Colonic mucosa (tissue), 4 donors: ENCODE measurements at places on chromosomes 4 and X. TPM values are rescaled to one million over a fixed set of nuclear protein-coding genes. Genes with fewer than 3 reads are reported as not detected.
A peak's percentile ranks its signal among the peaks of the same experiment; 100 is the strongest.

The DCAF12L1 gene
- total RNA-seq, result not detected

The PDZD4 gene
- 1.5 TPM for total RNA-seq

The NUDT10 gene
- 0.64 TPM for total RNA-seq

The CCKAR gene
- total RNA-seq, result not detected

The HADH gene
- 121 TPM for total RNA-seq

The STAP1 gene
- 0.52 TPM for total RNA-seq

The PABPC4L gene
- 0.12 TPM for total RNA-seq

The SSX2B gene
- total RNA-seq, result not detected

The SPACA5 gene
- not detected for total RNA-seq

DNA sequence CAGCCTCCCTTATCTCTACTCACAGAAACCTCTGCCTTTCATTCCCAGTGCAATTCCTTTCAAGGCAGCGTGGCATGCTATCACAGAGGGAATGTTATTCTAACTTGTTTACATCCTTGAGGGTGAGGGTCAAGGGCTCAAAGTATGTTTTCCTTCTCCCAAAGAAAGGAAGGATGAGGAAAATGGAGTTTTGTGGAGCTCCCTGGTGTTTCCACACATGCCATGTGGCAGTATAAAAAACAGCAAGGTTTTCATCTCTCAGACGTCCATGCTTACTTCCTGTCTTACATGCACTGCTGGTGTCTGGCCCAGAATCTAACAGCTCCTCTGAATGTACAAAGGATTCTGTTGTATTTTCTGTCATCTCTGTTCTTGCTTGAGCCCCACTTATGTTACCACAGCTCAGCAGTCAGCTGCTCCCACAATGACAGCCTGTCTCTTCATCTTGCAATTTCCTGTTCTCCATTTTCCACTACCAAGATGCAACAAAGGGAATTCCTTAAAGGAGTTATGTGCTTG, 128.0 kb downstream of the SNCA start:
- H3K36me3 ChIP-seq, result no peaks in the 10 kb centered on the region
- no peak overlapping the region for H3K27ac ChIP-seq
- no peaks in the 10 kb centered on the region for H3K27me3 ChIP-seq
- no peak overlapping the region for H3K4me3 ChIP-seq
- H3K4me1 ChIP-seq, result no peaks in the 10 kb centered on the region
- DNase-seq, result no peak

GRCh38 chr4:112970903-112971302, 78.5 kb upstream of the ANK2 start:
- no peaks in the 10 kb centered on the region for H3K4me1 ChIP-seq
- DNase-seq, result no peak
- no peaks in the 10 kb centered on the region for H3K36me3 ChIP-seq
- no peak overlapping the region for H3K4me3 ChIP-seq
- no peaks in the 10 kb centered on the region for H3K27me3 ChIP-seq

DNA sequence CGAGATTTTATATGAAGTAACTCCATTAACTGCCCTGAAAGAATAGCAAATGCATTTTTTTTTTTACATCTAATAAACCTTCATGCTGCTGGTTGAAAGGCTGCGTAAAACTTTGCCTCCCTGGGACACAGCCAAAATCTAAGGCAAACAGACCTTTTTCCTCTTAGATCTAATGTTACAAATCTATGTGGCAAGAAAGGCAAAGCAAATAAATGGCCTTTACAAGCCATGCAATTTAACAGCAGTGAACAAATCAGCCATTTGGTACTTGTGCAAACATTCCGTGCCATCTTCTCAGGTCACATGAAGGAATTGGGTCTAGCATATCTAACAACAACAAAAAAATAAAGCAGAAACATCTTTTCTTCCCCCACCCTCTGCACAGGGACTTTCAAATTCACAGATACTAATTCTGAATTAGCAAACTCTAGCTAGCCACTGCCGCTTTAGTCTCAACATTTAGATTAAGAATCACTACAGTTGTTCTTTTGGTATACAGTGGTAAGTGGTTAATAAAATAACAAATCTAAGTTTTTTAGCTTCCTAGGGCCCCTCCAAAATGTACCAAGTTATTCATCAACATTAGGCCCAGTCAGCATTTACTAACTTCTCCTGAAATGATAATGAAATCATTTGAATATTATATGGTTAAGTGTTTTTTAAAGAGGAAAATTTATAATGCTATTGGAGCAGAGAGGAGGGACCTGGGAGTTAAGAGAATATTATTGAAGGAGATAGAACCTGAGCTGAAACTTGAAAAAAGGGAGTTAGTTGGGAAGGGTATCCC, 593.8 kb downstream of the SMARCA1 start:
- no peak overlapping the region for H3K4me3 ChIP-seq
- H3K27ac ChIP-seq, result no peak overlapping the region
- H3K4me1 ChIP-seq, result no peaks in the 10 kb centered on the region
- no peaks in the 10 kb centered on the region for H3K27me3 ChIP-seq
- H3K36me3 ChIP-seq, result no peaks in the 10 kb centered on the region

DNA sequence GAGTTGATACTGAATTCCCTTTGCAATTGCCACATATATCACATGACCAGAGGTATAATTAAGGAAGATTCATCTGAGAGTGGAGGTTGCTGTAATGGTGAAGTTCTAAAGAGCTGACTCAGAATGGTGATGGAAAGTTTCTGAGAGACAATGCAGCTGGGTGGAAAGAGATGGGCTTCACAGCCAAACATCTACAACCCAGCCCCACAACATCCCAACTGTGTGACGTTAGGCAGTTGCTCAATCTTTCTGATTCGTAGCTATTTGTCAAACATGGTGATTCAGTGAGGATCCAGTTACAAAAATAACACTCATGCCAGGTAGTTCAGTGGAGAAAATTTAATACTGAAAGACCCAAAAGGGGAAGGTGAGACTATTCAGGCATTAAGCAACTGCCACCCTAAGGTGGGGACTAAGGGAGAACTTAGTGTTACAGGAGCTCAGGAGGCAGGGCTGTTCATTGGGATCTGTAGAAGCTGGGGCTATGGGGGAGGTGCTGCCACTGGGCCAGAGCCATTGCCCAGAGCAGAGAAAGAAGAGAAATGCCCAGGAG, 6.9 kb upstream of the AFF1 start:
- H3K4me3 ChIP-seq, result no peak overlapping the region
- H3K36me3 ChIP-seq, result no peaks in the 10 kb centered on the region
- H3K4me1 ChIP-seq, result no peaks in the 10 kb centered on the region
- H3K27me3 ChIP-seq, result no peaks in the 10 kb centered on the region
- H3K27ac ChIP-seq, result no peak overlapping the region

DNA sequence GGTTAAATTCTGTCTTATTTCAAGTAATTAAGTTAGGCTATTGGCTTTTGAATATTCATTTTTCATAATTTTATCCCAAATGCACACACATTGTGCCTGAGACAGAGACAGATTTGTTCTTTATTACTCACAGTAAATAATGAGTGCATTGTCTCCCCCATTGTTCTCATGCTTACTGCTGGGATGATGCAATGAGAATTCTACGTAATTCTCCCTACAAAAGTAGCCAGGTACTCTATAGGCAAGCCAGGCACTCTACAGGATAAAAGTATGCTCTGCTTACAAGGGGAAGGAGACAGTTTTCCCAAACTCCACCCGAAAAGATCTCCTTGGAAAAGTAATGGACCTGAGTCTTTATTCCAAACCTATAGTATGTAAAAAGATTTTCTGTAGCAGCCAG, 1890.7 kb upstream of the PCDH10 start:
- no peak overlapping the region for H3K27ac ChIP-seq
- H3K4me3 ChIP-seq, result no peak overlapping the region
- no peaks in the 10 kb centered on the region for H3K36me3 ChIP-seq
- H3K4me1 ChIP-seq, result no peaks in the 10 kb centered on the region

- no peaks in the 10 kb centered on the region for H3K27me3 ChIP-seq
- no peak overlapping the region for H3K27ac ChIP-seq
- H3K36me3 ChIP-seq, result no peaks in the 10 kb centered on the region
- H3K4me1 ChIP-seq, result no peaks in the 10 kb centered on the region
These were observed 366.7 kb downstream of the PCDH7 start for GRCh38 chr4:31086756-31087330.

DNA sequence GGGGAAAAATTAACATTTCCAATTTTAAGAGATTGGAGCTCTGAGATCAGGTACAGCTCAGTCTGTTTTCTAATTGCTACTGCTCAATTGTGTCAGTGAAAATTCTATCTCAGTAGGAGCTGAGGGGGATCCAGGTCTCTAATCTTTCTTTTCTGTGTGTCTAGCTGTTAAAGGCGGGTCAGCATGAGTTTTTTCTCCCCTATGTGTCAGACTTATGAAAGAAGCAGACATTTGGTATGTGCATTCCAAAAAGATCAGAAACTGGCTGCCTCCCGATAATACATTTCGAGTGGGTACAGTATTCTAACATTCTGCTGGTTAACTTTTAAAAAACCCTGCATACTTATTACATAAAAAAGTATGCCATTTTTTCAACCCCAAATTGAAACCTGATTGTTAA, 72.4 kb downstream of the PCDH7 start:
- H3K36me3 ChIP-seq, result no peaks in the 10 kb centered on the region
- no peaks in the 10 kb centered on the region for H3K27me3 ChIP-seq
- no peak overlapping the region for H3K4me3 ChIP-seq
- H3K27ac ChIP-seq, result no peak overlapping the region

GRCh38 chr4:69518102-69518501, 22.4 kb upstream of the UGT2B4 start:
- DNase-seq, result no peak
- no peaks in the 10 kb centered on the region for H3K36me3 ChIP-seq
- no peaks in the 10 kb centered on the region for H3K4me1 ChIP-seq

DNA sequence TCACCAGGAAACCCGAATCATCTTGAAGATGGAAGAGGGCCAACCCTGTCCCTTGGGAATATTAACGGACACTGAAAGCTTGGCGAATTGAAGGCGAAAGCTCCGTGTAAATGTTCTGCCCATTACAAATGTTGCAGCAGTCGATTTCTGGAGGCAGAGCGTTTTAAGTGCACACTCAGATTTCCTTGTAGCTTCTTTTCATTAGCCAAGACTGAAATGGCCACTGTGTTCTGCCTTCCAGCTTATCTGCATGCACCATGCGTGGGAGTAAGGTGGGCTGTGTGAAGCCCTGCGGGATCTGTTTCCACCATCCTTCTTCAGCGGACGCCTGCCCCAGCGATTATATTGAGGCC, 1.3 kb downstream of the SMIM20 start:
- H3K4me1 ChIP-seq, result peaks cover 4% of the 10 kb centered on the region
- H3K4me3 ChIP-seq, result no peak overlapping the region
- DNase-seq, result no peak
- no peak overlapping the region for H3K27ac ChIP-seq

DNA sequence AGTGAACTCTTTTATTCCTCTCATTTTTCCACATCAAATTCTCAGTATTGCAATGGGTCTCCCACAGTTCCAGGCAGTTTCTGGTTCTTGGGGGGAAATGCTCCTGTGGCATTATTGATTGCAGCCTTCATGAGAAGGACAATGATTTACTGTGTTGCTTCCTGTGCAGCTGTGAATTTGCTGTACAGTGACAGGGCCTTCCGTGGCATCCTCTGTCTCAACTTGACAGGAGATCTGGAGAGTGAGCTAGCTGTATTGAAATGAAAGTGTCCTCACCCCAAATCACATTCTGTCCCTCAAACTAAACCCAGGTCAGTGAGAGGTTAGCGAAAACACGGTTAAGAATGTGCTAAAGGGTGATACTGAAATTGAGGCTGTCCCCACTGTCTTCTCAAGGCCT, 77.1 kb upstream of the ATOH1 start:
- H3K27ac ChIP-seq, result no peak overlapping the region
- no peaks in the 10 kb centered on the region for H3K4me1 ChIP-seq
- no peak for DNase-seq
- H3K4me3 ChIP-seq, result no peak overlapping the region

DNA sequence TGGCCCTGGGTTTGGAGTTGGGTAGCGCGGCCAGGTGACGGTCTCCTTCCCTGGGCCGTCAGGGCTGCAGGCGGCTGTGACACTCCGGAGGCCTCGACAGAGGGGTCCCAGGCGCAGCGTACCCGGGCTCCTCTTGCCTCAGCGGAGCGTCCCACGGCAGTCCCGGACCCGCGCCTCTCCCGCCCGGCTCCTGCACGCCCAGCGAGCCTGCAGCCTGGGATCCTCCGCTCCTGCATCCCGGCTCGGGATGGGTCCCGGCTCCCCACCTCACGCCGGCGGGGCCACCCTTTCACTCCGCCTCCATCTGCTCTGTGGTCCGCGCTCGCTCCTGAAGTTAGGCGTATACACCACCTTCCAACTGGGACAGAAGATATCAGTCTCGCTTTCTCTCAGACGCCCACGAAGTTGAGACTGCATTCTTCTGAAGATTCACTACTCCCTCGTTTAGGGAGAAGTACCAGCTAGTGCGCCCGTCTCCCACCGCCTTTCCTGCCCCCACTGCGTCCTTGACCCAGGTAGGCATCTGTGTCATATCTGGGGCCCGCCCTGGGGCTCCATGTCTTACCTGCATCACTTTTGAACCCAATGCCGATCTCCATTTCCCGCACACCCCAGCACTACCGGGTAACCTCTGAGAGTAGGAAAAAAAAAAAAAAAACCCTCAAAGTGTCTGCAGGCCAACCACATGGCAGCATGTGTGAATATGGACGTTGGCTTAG, 32.3 kb upstream of the KDR start:
- no peaks in the 10 kb centered on the region for H3K4me1 ChIP-seq
- no peak overlapping the region for H3K4me3 ChIP-seq
- no peak overlapping the region for H3K27ac ChIP-seq
- no peaks in the 10 kb centered on the region for H3K36me3 ChIP-seq

DNA sequence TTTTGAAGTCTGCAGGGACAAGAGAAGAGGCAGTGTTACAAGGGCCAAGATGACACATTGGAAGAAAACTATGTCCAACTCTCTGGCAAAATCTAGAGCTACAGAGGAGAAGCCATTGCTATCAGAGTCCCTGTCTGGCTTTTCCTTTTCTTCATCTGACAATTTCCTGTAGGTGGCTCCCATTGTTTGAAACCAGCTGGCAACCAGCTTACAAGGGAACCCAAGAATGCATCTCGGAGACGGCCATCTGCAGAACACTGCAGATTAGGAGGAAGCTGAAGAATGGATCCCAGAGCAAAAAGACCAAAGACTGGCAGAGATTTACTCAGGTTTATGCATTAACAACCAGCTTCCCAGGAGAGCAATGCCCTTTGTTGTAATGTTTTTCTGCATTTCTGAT, 216.2 kb upstream of the CTSO start:
- no peaks in the 10 kb centered on the region for H3K4me1 ChIP-seq
- no peak overlapping the region for H3K4me3 ChIP-seq

DNA sequence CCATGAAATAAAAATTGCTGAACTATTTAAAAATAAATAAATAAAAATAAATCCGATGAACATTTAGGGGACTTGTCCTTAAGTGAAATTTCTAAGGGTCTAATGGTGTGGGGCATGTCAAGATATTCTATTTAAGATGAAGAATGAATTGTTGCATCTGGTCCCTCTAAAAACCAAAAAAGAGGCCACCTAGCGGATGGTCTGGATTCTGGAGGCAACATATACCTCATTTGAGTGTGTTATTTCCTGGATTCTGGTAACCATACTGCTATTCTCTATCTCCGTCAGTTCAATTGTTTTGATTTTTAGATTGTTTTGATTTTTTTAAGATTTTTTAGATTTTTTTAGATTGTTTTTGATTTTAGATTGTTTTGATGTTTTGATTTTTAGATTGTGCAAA, 28.3 kb downstream of the AGTR2 start:
- H3K36me3 ChIP-seq, result no peaks in the 10 kb centered on the region
- DNase-seq, result no peak
- no peaks in the 10 kb centered on the region for H3K4me1 ChIP-seq

GRCh38 chr4:98516441-98517217, 141.8 kb downstream of the TSPAN5 start:
- no peaks in the 10 kb centered on the region for H3K27me3 ChIP-seq
- H3K27ac ChIP-seq, result no peak overlapping the region
- H3K4me1 ChIP-seq, result no peaks in the 10 kb centered on the region
- no peak overlapping the region for H3K4me3 ChIP-seq
- no peaks in the 10 kb centered on the region for H3K36me3 ChIP-seq
- no peak for DNase-seq

GRCh38 chrX:120244735-120245498, 5.7 kb upstream of the ZBTB33 start:
- no peaks in the 10 kb centered on the region for H3K4me1 ChIP-seq
- H3K27me3 ChIP-seq, result no peaks in the 10 kb centered on the region
- peak overlapping the region; percentile 83 for H3K27ac ChIP-seq
- peak overlapping the region; percentile 56 for H3K4me3 ChIP-seq
